ENCODE measurements at places on chromosomes 2 and 18.

DNA sequence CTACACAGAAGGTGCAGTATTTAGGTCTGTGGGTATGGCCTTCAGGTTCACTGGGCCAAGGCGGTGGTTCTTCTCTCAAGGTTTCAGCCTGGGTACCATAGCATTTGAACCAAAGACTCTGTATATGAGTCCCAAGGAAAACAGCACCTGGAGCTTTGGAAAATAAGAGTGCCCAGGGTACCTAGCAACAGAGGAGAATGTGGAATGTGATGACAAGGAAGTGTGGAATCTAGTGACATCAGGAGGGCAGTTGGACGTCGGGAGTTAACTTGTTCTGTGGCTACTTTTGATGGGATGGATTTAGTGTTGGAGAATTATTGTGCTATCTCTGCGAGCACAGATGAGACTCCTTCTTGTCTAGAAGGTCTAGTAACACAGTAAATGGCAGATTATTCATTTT is 201.2 kb downstream of the NOL4 start:
- DNase-seq: no peak

GRCh38 chr2:29987146-29987545 is 65.8 kb upstream of the ALK start:
- DNase-seq: no peak

DNA sequence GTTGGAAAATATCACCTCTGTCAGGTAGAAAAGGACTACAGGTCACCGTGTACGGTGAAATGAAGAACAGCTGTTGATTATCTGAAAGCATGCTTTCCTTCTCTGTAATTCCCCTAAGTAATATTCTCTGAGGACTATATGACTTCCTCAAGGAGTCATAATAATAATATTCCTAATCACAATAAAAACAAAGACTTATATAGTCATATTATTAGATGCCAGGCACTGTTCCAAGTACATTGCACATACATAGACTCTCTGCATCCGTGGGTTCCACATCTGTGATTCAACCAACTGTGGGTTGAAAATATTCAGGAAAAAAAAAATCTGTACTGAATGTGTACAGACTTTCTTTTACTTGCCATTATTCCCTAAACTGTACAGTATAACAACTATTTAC is 512.4 kb upstream of the ID2 start:
- no peak for DNase-seq

DNA sequence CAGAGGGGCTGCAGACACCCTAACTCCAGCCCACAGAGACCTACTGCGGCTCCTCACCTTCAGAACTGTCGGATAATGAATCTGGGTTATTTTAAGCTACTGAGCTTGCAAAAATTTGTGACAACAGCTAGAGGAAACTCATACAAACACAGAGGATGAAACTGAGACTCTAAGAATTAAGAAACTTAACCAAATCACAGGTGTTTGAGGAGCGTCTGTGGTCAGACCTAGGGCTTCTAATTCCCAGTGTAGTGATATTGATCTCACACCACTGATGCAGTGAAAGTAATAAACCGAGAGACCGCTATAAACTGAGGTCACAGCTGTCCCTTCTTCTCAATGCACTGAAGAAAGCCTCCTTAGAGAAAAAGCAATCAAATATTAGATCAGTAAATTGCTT is 110.1 kb downstream of the RGPD3 start:
- DNase-seq: no peak

DNA sequence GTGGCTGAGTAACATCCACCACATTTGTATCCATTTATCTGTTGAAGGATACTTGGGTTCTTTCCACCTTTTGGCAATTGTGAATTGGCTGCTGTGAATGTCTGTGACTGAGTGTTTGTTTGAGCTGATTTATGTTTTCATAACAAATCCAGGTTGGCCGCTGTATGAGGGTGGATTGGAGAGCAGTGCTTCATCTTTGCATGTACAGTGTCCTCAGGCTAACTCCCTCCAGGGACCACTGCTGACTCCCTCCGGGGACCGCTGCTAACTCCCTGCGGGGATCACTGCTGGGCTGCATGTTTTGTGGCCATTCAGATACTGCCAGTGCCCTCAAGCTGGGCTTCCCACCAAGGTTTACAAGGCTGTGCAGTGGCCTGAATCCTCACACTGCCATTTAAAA is 10.2 kb downstream of the BOK start:
- DNase-seq: no peak

DNA sequence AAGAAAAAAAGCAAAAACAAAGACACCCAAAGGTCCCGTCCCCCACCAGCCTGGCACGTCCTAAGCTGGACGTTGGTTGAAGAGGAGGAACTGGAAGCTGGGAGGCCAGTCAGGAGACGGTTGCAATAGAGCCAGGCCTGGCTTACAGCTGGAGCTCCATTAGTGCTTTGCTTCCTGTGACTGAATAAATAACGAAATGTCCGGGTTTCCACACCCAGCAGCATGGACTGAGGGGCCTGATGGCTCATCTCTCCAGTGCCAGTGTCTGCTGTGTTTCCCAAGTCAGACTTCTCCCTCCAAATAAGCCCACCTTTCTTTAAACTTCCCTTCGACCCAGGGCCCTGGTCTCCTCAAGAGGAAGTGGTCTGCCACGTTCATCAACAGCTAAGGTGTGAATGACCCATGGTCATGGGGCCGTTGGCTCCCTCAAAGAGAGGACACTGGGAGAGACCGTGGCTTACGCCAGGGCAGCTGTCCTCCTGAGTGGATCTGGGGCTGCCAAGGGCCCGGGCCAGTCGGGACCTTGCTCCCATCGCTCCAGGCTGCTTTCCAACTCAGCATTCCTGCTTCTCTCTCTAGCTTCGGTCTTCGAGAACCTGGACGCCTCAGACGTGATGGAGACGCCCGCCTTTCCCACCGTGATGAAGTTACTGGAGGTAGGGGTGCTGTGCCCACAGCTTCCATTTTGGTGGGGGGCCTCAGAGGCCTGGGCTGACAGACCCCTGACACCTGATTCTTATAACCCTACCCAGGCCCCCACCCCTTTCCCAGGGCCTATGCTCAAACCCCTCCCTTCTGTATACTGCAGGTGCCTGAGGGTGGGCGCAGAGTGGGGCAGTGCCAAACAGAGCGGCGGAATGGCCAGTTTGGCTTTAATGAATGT is 44.9 kb downstream of the MYO7B start:
- DNase-seq: no peak

GRCh38 chr18:3514312-3515216 is 64.6 kb downstream of the TGIF1 start:
- no peak for DNase-seq

DNA sequence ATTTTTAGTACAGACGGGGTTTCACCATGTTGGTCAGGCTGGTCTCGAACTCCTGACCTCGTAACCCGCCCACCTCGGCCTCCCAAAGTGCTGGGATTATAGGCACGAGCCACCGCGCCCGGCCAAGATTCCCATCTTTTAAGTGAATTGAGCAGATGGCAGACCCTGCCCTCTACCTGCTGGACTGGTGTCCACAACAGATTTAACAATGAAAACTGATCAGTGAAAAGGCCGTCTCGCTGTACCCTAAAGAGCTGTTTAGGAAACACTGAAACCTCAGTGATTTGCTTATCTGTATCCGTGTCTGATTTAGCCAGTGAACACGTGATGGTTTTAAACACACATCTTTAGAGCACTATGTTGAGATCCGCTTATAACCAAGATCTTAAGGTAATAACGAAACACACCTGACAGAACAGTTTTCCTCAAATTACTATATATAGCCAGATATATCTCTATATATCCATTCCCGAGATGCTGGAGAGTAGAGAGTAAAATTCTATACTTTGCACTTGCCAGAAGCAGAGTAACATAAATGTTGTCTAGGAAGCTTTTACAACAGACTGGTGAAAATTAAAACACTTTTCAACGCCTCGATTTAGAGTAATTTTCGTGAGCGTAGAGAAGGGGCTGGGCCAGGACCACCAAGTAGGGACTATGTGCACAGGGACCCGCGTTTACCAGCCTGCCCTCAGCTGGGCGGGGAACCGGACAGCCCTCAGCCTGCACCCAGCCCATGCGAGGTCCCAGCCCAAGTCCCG is 594 bp downstream of the FAM161A start:
- peak; percentile 59 for DNase-seq
